ENCODE measurements at places on chromosomes 16 and 17.

GRCh38 chr16:19717741-19718623 is at the start of the genes IQCK and KNOP1:
IQCK (plus strand) TSS chr16:19718271; CDS start chr16:19718307, 36 bp downstream.
KNOP1 (minus strand) TSS chr16:19718227; CDS start chr16:19715035, 3,192 bp downstream.
- DNase-seq: peak; percentile 91

DNA sequence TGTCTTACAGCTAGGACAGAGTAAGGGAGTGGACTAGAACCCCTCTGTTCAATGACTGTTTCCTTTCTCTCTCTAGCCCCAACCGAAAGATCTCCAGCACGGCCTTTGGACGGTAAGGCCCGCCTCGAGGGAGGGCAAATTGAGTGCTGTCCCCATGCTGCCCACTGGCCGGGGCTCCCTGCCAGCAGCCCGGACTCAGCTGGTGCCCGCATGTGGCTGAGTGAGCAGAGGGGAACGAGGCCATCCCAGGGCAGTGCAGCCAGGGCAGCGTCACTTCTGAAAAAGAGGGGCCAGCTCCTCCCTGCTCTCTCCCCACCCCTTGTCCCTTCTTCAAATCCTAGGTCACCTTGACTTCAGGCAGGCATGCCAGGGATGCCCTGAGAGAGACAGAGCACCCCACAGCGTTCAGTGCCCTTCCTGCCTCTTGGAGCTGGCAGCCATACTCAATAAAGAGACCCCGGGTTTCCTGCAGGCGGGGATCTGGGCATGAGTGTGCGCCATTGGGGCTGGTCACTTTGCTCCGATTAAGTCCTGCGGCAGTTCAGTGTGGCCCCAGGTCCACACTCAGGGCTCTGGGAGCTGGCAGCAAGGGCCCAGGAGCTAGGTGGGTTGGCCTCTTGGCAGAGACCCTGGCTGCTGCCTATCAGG is 130.9 kb downstream of the RAB11FIP4 start:
- DNase-seq: no peak

DNA sequence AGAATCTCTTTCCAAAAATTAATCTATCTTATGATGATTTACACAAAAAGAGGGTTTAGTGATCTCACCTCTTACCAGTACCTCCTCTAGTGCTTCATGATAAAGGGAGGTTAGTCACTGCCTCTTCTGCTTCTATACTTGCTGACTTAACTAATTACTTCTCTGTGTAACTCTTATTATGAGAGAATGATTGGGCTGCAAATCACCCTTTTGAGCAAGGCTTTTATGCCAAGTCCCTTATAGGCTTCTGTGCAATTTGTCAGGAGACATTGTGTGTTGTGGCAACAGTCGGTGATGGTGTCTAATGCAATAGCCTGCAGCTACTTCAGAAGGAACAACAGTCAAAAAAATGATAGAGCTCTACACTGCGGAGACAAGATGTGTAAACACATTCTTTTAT is 1568.1 kb upstream of the GOT2 start:
- DNase-seq: no peak

- no peak for DNase-seq
These were observed 19.2 kb downstream of the KIFC3 start for GRCh38 chr16:57783116-57783515.

DNA sequence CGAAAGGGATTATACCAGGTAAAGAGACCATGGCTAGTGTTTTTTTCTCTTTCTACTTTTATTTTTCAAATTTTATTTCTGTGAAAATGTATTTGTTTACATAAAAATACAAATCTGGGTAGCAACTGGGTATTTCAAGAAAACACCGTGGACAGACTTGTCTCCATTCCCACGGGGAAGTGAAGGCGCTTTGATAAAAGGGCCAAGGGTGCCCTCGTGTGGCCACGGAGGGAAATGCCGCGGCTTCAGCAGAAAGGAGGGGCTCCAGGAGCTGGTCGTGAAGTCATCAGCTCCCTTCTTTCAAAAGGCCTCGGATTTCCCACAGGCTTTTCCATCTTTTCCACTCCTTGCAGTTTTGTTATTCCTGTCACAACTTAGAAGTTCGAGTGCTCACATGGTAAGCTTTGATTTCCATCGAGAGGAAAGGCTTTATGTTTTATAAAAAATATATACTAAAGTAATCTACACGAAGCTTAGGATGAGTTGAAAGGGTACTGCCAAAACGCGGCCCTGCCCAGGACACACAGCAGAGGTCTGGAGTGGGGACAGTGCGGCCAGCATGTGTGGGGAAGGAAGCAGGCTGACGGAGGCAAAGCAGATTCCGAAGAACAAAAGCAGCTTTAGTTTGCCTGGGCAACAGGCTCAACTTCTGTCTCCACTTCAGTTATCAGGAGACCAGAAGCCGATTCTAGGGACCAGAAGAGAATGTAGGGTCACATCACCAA is 15.3 kb upstream of the MNT start:
- DNase-seq: peak; percentile 84

All from COLO829 (cell line).